Activated T-helper 2 cell treated with anti-CD3 and anti-CD28 coated beads, Interferon-gamma antibody, Interleukin-2, Interleukin-4, amounts not matched to agents 10 μg/mL and 5 μg/mL and 100 μg/mL, durations not matched to agents 14 hours and 24 hours and 36 hours (primary cell): ENCODE measurements at places on chromosomes 16 and 17. TPM values are rescaled to one million over a fixed set of nuclear protein-coding genes. Genes with fewer than 3 reads are reported as not detected.

GRCh38 chr17:78868391-78868790, 27.8 kb upstream of the USP36 start:
- DNase-seq: no peak
- no peak overlapping the region for H3K27ac ChIP-seq
- H3K27me3 ChIP-seq: peaks cover 6% of the 10 kb centered on the region

DNA sequence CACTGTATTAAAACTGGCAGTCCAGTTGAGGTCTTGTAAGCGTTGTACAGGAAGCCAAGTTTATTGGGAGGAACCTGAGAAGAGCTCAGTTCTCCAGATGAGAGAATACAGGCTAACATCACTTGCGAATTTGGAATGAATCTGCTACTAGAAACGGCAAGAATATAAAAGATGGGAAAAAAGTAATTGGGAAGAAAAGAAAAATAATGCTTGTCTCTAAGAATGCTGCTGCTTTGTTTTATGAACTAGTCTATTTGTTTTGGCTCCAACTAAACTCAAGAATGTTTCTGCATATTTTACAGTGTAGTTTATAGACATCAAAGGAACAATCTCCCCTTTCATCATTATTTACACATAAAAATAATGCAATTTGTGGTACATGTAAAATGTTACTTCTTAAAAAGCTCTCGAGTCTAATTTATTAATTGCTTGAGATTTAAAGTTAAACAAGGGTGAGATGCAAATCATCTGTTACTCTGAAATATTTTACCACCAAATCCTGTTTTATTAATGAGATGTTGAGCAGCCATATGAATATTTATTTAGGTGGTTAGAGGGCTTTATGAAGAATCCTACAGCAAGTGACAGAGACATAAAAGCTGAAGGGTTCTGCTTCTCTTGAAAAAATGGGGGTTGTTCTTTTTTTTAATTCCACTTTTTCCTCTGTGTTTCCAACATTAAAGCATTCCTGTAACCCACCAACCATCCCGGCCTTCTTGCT, 162.1 kb upstream of the AXIN2 start:
- H3K27ac ChIP-seq: no peak overlapping the region
- H3K4me3 ChIP-seq: no peak overlapping the region
- no peaks in the 10 kb centered on the region for H3K4me1 ChIP-seq

GRCh38 chr17:81558115-81558468, 5.9 kb upstream of the FAAP100 start:
- no peak overlapping the region for H3K27ac ChIP-seq
- H3K27me3 ChIP-seq: no peaks in the 10 kb centered on the region
- H3K4me1 ChIP-seq: peaks cover 12% of the 10 kb centered on the region
- H3K4me3 ChIP-seq: no peak overlapping the region

GRCh38 chr17:15384142-15384787, 42.9 kb upstream of the TEKT3 start:
- no peak for DNase-seq
- no peak overlapping the region for H3K27ac ChIP-seq
- no peaks in the 10 kb centered on the region for H3K4me1 ChIP-seq
- no peak overlapping the region for H3K4me3 ChIP-seq
- no peaks in the 10 kb centered on the region for H3K36me3 ChIP-seq
- H3K27me3 ChIP-seq: peaks cover 3% of the 10 kb centered on the region

- H3K27me3 ChIP-seq: peaks cover 24% of the 10 kb centered on the region
- peaks cover under 1% of the 10 kb centered on the region for H3K4me1 ChIP-seq
- H3K27ac ChIP-seq: no peak overlapping the region
- DNase-seq: no peak
Measured at GRCh38 chr17:32931686-32932085, 3.7 kb downstream of the TMEM98 start.

DNA sequence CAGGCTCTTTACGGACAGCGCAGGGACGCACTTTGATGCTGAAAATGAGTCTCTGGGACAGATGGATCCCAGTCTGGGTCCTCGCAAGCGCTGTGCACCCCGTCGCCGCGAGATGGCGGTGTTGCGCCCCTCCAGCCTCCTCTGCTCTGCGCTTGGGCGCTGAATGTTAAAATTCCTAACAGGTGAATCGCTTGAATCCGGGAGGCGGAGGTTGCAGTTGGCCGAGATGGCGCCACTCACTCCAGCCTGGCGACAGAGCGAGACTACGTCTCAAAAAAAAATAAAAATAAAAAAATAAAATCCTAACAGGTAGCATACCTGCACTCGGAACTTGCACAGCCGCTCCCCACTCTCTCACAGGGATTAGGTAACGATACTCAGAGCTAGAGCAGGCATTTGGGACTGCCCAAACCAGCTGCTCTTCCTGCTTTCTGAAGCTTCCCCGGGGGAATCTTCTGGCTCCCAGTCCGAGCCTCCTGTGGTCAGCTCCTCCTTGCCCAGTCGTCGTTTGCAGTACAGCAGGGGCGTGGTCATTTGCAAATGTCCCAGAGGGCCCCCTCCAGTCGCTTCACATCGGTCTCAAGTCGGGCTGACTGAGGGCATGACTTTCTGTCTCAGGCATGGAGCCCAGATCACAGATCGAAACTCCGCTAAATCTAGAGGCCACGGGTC, 26.2 kb upstream of the OSGIN1 start:
- no peaks in the 10 kb centered on the region for H3K36me3 ChIP-seq
- DNase-seq: peak; percentile 41
- H3K4me3 ChIP-seq: no peak overlapping the region
- no peaks in the 10 kb centered on the region for H3K4me1 ChIP-seq
- no peaks in the 10 kb centered on the region for H3K27me3 ChIP-seq
- no peak overlapping the region for H3K27ac ChIP-seq

GRAP gene
- 9.4 and 10.9 TPM in 2 replicates for total RNA-seq

CCDC154 gene
- total RNA-seq: 0.80 and 1.2 TPM in 2 replicates

KCTD19 gene
- 0.87 and 1.2 TPM in 2 replicates for total RNA-seq

MEIOB gene
- total RNA-seq: not detected in 2 replicates

CSH1 gene
- total RNA-seq: not detected in 2 replicates
